ENCODE measurements at places on chromosomes 5 and 9.

- DNase-seq: peak; percentile 57
Measured at GRCh38 chr9:110623462-110624025, 44.0 kb upstream of the SVEP1 start.

- DNase-seq: no peak
Measured at GRCh38 chr9:111937781-111938426, 41.3 kb downstream of the UGCG start.

GRCh38 chr9:89663614-89663970 lies 58.8 kb downstream of the GADD45G start:
- DNase-seq: no peak

- DNase-seq: peak; percentile 40
Measured at GRCh38 chr9:112764837-112765236, 14.3 kb downstream of the SNX30 start.

GRCh38 chr5:99063737-99064136 lies 134.9 kb upstream of the CHD1 start:
- DNase-seq: no peak

- no peak for DNase-seq
Measured at GRCh38 chr5:181171782-181172181, 24.4 kb downstream of the OR2V2 start.

DNA sequence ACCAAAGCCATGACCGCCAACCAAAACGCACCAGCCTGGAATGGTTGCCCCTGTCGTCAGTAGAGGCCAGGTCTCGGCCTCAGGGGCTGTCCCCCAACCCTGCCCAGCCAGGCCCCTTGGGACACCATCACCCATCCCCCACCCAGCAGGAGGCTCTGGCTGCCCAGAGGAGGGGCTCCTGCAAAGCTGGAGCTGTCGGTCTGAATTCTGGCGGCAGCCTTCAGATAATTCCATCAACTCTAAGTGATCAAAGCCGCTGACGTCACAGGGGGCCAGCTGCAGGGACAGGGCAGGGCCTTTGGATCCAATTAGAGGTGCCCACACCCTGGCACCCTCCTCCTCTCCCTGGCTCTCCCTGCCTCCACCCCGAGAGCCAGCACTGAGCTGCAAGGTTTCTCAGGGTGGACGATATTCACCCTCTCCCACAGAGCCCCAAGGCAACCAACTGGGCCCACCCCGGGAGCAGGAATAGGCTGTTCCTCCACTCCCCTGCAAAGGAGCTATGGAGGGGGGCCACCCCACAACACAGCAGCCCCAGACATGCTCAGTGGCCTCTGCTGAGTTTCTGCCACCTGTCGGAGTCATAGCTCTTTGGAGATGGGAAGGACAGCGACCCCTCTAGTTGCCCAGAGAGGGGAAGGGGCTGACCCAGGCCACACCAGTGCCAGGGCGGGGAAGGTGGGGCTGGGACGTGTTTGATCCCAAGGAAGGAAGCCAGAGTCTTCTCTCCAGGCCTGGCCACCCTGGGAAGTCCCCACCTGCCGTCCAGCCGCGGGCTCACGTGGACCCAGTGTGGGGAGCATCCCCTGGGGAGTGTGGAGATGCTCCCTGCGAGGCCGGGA lies 78.4 kb downstream of the NTNG2 start:
- DNase-seq: no peak

DNA sequence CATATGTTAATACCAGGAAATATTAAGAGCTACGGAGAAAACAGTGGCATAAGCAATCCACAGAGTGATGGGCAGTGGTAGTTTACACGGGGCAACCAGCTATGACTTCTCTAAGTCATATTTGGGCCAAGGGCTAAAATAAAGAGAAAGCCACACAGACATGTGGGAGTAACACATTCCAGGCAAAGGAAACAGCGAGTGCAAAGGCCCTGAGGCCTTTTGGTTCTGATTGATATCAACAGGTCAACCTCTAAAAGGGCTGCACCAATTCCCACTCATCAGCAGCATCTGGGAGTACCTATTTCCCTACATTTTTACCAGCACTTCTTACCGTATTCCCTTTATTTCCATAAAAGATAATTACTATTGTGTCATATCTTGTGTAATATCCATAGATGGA lies 173.4 kb downstream of the SPOCK1 start:
- no peak for DNase-seq

DNA sequence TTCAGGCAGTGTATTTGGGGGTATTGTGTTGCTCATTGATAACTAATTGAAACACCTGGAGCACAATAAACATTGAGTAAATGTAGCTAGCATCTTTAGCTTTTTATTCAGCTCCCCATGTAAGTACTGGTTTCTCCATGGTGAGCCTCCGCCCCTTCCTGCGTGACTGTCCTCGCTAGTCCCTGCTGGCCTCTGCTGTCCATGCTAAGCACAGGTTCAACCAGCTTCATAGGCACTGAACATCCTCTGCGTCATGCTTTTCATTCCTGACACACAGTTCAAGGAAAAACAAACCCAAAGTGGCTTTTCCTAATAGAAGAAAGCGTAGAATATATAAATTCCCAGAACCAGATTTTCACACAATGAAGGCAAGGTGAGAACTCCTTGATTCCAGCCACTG lies 27.3 kb upstream of the DAP start:
- DNase-seq: no peak

GRCh38 chr5:143115381-143115780 lies 288.1 kb downstream of the NR3C1 start:
- no peak for DNase-seq

GRCh38 chr9:125993466-125993865 lies 246.3 kb downstream of the PBX3 start:
- no peak for DNase-seq

- peak; percentile 8 for DNase-seq
Measured at GRCh38 chr9:21381448-21382339, 3.5 kb downstream of the IFNA2 start.

DNA sequence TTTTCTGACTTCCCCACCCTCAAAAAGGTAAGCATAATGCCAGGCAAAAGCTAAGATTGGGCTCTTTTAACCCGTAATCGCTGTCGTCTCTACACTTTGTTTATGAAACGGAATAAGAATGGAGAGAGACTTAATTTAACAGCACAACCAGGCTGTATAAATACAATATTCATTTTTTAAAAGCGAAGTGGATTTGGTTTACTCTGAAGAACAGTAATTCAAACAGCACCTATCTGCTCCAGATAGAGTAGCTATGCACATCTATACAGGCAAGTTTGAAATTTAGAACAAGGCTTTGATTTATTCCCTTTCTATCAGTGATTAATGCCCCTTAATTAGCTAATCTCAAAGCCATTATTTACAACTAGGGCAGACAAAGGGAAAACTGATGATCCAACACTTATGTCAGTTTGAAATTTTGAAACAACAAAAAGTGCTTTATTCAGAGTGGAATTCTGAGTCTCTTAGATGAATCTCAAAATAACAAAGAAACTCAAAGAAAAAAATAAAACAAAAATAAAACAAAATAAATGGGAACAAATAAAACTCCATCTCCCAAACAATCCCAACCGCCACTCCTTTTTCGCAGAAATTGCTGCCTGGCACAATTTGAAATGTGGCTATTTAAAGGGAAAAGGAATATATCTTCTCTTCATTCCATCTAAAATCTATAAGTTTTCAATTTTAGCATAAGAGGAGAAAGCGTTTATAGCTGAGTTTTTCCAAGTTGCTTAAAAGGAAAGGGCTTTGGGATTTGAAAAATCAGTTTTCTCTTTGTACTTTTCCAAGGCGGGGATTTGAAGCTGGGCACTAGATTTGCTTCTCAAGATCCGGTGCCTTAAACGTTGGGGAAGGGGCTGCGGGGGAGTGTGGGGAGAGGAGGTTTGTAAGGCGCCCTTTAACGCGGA lies 298.6 kb downstream of the PARP8 start:
- no peak for DNase-seq

DNA sequence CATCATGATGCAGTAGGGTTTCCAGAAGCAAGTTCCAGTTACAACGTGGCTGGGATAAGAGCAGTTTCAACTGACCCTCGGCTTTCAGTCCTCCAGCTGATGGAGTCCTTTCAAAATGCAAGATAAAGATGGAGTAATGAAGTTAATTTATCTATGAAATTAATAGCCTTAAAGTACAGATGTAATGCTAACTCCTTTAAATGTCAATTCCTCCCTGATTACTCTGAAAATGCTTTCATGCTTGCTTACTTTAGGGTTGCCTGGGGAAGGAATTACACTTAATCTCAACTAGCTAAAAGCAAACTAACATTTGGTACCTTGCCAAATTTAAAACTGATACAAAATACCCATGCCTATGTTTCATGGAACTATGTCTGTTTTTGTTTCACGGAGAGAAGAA lies 178.4 kb downstream of the KIAA0825 start:
- DNase-seq: no peak

DNA sequence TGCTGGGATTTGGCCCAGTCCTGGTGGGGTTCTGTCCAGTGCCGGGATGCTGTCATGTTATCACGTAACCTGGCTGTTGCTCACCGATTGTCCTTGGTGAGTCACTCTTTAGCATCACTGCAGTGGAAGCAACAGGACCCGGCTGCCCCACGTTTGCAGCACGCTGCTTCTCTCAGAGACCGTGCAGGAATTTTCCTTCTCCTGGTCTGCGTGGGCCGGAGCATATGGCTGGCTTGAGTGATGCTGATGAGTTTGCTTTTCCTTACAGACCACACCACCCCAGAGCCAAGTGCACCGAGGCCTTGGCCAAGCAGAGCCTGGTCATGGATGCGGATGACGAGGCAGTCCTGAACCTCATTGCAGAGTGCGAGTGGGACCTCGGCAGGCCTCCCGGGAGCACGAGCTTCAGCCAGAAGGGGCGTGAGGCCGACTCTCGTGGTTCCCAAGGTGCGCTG lies 21.4 kb downstream of the CEP72 start:
- no peak for DNase-seq

DNA sequence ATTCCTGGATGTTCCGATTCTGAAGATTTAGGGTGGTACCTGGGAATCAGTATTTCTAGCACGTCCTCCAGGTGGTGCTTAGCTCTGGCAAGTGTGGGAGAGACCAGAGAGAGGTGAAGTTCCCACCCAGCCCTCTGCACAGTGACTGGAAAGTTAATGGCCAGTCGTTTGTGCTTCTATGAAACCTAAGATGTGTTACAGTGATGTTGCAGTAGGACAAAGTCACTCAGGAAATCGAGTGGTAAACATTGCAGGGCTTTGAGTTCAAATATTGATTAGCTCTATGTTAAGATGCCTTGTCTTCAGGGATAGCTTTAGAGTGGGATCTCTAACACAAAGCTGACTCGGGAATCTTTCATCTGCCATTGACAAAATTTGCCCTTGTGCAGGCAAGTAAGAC lies 55.6 kb downstream of the PIK3R1 start:
- DNase-seq: no peak

- no peak for DNase-seq
Measured at GRCh38 chr9:132755096-132755495, 84.8 kb downstream of the GTF3C4 start.

DNA sequence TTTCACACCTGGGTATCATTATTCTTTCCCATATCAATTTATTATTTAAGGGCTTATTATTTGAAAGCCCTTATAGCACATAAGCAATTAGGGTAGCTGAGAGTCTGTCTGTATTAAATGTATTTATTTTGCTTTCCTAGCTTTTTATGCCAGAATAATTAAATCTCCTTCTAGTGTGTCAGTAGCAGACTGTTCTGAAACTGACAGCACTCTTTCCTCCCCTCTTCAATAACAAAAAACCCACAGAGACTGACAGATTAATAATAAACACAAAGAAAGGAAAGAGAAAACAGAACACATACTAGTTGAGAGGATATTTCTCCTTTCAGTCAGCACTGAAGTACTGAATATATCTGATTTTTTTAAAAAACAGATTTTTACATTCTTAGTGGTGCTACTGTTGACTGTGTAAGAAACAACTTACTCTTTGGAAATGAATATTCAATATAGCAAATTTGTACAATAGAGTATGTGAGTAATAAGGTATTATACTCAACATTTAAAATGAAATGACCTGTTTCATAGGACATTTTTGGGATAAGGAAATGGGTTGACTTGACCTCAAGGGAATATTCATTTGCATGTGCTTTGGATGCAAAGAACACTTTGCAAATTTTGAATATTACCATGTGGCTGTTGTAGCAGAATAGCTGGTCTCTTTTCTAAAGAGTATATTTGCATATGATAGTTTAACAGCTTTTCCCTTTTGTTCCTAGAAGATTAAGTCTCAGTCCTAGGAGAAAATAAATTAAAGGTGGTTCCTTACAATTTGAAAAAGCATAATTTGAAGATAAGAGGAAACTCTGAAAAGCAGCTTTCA lies 208.3 kb downstream of the SPATA31D1 start:
- DNase-seq: no peak

- DNase-seq: no peak
Measured at GRCh38 chr5:149117970-149118369, 23.3 kb upstream of the ABLIM3 start.

GRCh38 chr5:90408571-90409317 lies 812 bp downstream of the CETN3 start:
- DNase-seq: peak; percentile 6

DNA sequence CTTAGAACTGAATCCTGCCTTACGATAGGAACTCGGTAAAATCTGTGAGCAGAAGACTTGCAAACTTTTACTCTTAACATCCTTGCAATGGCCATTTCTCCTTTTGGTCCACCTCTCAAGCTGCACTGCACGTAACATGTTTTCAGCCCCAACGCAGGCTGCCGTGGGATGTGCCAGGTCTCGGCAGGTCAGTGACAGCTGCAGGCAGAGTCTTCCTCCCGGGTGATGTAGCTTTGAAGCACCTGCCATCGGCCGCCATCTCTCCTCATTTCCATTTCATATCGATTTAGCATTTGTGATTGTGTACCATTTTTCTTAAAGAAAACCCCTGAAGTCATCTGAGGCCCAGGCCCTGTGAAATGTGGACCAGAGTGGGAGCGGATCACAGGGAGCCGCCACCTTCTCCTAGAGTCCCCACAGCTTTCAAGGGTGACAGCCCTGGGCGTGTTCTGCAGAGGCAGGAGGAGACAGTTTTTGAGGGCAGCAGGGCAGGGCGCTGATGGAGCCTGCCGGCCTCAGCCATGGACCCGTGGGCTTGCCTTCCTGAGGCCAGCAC lies 25.8 kb upstream of the LPCAT1 start:
- DNase-seq: no peak

- DNase-seq: no peak
Measured at GRCh38 chr9:124550072-124550471, 42.9 kb upstream of the NR5A1 start.

DNA sequence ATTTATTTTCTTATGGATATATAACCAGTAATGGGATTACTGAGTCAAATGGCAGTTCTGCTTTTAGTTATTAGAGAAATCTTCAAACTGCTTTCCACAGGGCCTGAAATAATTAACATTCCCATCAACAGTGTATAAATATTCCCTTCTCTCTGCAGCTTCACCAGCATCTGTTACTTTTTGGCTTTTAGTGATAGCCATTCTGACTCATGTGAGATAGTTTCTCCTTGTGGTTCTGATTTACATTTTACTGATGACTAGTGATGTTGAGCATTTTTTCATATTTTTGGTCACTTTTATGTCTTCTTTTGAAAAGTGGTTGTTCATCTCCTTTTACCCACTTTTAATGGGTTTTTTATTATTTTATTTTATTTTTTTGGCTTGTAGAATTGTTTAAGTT lies 1290.3 kb upstream of the CDH9 start:
- no peak for DNase-seq

DNA sequence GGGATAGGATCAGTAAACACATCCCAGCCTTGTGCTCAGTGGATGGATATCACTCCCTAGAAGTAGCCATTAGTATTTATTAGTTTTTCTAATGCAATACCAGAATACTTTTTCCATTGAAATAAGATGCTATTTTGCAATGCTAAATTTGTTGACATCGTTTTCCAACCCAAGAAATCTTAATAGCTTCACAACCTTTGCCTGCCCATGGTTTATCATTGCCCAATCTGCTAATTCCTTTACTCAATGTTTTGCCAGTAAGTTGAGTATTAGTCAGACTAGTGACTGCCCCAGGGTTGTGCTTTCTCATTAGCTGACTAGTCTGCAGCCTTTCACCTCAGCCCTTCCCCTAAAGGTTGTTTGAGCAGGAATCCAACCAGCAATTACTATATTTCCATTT lies 62.9 kb downstream of the NREP start:
- no peak for DNase-seq

All from iPS-NIHi11 (cell line).